ENCODE measurements at places on chromosomes 3 and 15.

GRCh38 chr3:69009559-69010410 lies 3.7 kb downstream of the EOGT start:
- no peak for DNase-seq

DNA sequence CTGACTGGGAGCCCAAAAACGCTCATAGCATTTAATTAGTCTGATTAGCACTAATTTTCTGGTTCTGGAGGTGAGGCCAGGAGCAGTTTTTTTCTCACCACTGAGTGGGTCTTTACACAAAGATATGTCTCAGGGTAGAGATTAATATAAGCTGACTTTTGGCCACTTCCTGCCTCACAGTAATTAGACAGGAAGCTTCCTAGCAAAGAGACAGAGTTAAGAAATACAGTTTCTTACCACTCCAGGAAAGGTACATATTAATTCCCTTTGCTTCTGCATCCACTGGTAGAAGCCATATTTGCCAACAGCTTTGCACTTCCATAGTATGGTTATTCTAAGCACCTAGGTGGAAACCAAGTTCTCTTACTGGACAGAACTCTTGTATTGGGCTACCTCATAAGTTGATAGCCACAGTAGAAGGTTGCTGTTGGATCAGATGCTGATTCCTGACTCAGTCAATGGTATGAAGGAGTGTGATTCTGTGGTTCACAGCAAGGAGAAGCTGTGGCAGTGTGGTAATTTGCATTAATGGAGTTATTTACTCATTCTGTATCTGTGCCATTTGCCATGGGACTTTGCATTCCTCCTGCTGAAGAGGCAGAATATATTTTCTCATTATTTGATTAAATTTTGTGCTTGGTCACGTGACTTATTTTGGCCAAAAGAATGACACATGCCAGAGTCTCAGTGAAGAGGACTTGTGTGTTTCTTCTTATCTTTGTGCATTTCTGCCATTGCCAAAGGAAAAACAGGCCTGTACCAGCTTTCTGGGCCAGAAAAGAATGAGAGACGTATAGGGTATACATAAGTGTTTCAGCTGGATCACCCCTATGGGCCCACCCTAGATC lies 17.5 kb upstream of the ZBTB20 start:
- no peak for DNase-seq

DNA sequence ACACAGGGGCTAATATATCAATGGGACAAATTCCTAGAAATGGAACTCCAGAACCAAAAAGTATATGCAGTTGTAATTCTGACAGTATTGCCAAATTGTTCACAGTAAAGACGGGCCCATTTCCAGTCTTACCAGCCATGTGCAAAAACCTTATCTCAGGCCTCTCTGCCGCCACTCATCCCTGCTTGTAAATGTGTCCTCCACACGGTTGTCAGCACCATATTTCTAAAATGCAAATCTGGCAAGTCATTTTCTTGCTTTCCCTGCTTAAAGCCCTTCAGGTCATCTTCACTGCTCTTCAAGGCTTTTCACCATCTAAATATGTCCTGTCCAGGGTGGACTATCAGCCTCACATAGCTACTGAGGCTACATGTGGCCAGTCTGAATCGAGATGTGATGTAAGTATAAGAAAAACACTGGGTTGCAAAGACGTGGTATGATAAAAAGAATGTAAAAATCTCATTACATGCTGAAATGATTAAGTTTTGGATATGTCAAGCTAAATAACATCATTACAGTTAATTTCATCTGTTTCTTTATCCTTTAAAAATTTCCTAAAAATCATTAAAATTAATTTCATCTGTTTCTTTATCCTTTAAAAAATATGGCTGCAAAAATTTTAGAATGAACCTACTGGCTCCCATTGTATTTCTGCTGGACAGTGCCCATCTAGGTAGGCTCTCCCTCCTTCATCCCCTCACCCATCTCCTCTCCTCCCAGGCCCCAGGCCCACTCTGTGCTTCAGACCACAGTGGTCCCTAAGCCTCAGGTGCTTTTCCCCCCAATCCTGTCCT lies 980 bp downstream of the PARP9 start:
- no peak for DNase-seq

GRCh38 chr3:149382101-149382467 lies 4.6 kb upstream of the TM4SF1 start:
- DNase-seq: no peak

- no peak for DNase-seq
These were observed 505.1 kb downstream of the FHIT start for GRCh38 chr3:60746043-60746638.

DNA sequence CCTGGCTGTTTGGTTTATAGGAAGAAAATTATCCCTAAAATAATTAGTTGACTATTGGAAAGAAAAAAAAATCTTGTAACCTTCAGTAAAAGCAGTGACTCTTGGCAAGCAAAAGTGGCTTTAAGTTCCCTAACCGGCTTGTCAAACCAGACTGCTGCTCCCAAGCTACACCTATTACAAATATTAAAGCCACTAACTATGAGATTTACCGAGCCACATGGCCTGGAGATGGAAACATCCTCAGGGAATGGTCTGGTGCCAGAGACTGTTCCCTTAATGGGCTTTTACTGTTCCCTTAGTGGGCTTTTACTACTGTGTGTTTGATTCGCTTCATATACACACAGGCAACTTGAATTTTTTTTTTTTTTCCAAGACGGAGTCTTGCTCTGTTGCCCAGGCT lies 35.9 kb upstream of the ZNF774 start:
- no peak for DNase-seq

DNA sequence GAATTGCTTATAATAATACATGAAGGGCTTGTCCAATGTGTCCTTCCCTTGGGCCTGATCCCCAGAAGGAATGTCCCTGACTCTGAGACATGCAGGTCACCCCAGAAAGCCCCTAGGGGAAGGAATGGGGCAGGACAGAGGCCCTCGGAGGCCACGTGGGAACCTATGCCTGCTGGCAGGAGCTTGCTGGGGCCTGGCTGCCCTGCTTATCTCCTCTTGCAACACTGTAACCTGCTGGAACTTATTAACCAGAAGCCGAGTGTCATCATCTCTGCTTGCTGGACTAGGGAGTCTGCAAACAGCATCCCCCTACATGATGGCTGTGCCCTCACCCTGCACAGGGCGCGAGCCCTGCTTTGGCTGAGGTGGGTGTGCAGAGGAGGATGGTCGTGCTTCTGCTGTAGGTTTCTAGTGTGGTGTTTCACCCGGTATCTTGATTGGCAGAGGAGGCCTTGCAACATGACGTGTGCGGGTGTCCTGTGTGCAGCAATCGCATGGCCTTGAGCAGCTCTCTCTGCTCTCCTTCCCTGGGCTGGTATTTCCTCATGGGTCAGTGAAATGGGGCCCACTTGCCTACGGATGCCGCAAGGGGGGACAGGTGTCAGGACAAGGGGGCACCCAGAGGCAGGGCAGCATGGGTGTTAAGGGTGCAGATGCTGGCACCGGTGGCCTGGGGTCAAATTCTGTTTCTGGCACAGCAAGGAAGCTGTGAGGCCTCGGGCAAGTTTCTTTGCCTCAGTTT lies 5.0 kb downstream of the CHST13 start:
- DNase-seq: no peak

Measured in NCI-H2081 (cell line).